ENCODE measurements at places on chromosomes 13 and 19.
A peak's percentile ranks its signal among the peaks of the same experiment; 100 is the strongest.

DNA sequence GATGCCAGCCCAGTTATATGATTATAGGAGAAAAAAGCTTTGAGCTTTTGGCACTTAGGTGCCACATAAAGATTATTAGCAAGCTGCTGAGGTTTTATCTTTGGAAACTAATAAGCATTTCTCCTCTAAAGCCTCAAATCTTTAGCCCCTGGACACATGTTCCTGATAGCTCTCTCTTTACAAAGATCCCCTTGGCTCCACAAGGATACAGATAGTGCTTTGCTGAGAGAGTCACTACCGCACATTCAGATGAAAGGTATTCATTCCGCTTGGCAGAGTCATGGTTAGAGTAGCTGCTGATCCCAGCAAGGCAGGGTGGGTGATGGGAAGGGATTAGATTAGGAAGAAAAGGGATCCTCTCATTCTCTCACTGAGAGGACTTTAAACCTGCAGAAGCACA lies 28.2 kb upstream of the PSG7 start:
- no peak for DNase-seq

DNA sequence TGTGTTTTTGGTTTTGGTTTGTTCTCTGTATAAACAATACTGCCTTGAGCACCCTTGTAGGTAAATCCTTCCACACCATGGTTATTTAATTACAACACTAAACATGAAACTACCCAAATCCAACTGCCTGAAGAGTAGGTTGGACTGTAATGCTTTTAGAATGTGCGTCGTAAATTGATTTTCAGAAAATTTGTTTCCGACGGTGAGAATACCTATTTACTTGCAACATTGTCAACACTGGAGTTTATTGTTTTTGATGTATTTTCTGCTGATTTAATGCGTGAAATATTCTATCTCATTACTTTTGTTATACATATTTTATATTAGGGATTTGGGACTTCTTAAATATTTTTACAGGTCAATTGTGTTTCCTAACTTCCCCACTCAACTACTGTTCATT lies 48.2 kb downstream of the ADGRE1 start:
- DNase-seq: no peak

- DNase-seq: no peak
Observed at GRCh38 chr13:44068737-44069136, 189.0 kb downstream of the LACC1 start.

DNA sequence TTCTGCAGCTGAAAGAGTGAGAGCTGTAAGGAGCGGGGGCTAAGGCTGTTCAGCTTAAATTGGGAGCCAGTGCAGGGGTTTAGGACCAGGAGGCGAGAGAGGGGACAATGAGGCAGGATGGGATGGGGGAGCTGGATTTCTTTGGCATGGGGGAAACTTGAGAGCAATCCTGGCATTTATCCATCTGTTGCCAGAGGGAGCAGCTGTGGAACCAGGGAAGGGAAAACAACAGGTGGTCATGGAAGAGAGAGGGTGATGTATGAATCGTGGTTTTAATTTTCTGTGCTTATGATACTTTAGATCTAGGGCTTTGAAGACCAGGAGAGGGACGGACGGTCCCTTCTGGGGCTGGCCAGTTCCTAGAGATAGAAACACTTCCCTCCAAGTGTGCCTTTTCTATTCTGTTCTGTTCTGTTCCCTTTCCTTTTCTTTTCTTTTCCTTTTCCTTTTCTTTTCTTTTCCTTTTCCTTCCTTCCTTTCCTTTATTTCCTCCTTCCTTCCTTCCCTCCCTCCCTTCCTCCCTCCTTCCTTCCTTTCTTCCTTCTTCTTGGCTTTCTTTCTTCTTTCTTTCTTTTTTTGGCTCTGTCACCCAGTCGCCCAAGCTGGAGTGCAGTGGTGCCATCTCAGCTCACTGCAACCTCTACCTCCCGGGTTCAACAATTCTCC lies 16.0 kb upstream of the CCL25 start:
- DNase-seq: no peak

DNA sequence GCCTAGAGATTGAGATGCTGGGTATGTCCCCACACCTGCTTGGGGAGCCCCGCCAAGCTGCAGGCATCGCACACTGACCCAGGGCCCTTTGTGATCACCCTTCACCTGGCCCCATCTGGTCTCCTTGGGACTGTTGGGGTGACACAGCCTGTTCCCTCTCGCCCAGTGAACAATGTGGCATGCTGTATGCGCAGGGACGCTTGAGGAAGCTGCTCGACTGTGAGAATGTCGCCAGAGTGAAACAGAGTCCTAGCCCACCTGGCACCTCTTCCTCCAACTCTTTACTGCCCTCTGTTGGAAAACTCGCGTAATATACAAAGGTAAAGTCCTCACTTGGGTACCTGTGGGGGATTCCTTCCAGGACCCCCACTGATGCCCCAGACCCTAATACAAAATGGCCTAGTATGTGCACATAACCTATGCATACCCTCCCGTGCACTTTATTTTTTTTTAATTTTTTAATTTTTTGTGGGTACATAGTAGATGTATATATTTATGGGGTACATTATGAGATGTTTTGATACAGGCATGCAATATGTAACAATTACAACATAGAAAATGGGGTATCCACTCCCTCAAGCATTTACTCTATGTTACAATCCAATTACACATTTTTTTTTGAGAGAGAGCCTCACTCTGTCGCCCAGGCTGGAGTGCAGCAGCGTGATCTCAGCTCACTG lies 9.0 kb downstream of the BLOC1S3 start:
- DNase-seq: peak; percentile 45

DNA sequence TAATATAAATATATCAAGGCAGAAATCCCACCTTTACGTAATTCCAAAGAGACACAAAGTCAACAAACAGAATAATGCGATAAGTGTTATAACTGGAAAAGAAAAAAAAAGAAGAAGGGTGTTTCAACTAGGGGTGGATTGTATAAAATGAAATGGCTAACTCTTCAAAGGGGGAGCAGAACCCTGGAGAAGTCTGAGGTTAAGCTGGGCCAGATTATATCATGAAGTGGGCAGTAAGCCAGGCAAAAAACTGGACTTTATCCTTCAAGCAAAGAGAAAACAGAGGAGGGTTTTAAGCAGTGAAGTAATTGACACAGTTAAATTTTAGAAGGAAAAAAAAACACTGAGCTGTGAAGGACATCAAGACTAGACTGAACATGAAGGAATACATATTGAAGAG lies 41.9 kb downstream of the TBC1D4 start:
- peak; percentile 84 for DNase-seq

Data from hematopoietic multipotent progenitor cell treated with erythropoietin and hydrocortisone succinate and interleukin-3 and kit ligand, for 8 days (in vitro differentiated cells).